ENCODE measurements at places on chromosomes 4 and X.

GRCh38 chr4:153204247-153204671, at the start of gene TRIM2:
Gene TRIM2, plus strand, starts transcription at chr4:153204443. Its CDS starts 88 bp downstream, at chr4:153204531.
- DNase-seq, result peak; percentile 55

DNA sequence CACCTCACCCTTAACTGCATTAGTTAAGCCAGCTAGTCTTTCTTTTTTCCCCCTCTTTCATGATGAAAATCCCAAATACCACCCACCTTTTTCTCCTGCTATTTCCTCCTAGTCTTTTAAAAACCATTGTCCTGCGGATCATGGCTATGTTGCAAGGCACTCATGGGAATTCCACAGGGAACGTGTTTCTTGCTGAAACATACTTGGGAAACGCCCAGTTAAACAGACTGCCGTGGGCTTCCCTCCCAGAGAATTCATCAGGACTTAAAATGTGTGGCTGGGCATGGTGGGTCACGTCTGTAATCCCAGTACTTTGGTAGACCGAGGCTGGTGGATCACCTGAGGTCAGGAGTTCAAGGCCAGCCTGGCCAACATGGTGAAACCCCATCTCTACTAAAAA, 32.2 kb downstream of the XG start:
- DNase-seq, result no peak

DNA sequence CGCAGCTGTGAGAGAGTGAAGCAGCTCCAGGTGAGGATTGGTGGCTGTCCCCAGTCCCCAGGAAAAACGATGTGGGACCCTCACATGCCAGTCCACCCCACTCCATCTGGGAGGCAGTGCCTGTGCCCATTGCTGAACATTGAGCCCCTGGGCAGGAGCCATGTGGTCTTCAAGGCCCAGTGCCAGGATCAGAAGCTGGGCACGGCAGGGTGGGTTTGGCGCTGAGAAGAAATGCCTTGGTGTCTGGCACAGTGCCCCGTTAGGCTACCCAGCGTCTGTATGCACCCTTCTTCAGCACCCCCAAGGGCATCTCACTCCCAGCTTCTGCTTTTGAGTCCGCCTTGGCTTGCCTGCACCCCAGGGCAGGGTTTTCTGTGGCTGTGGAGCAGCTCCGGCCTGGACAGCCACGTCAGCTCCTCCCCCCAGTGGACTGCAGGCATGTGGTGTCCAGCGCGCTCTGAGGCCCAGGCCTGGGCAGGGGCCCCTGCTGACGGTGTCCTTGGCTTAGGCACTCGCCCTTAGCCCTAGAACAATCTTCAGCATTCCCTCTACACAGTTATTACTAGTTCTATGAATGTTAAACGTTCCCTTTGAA, 28.6 kb downstream of the RGS12 start:
- no peak for DNase-seq

- DNase-seq, result no peak
These were observed 18.7 kb downstream of the RNF4 start for GRCh38 chr4:2487632-2488031.

- DNase-seq, result peak; percentile 49
These were observed 24.3 kb downstream of the HSD17B11 start for GRCh38 chr4:87366521-87367162.

- no peak for DNase-seq
These were observed 94.8 kb downstream of the GPRIN3 start for GRCh38 chr4:89212666-89213381.

DNA sequence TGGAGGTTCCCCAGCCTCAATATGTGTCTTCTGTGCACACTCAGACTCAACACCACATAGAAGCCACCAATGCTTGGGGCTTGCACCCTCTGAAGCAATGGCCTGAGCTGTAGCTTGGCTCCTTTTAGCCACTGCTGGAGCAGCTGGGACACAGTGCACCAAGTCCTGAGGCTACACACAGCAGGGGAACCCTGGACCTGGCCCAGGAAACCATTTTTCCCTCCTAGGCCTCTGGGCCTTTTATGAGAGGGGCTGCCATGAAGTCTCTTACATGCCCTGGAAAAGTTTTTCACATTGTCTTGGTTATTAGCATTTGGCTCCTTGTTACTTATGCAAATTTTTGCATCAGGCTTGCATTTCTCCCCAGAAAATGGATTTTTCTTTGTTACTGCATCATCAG, 306.2 kb downstream of the CPXCR1 start:
- no peak for DNase-seq

GRCh38 chr4:98496152-98496845, 162.1 kb downstream of the TSPAN5 start:
- no peak for DNase-seq

DNA sequence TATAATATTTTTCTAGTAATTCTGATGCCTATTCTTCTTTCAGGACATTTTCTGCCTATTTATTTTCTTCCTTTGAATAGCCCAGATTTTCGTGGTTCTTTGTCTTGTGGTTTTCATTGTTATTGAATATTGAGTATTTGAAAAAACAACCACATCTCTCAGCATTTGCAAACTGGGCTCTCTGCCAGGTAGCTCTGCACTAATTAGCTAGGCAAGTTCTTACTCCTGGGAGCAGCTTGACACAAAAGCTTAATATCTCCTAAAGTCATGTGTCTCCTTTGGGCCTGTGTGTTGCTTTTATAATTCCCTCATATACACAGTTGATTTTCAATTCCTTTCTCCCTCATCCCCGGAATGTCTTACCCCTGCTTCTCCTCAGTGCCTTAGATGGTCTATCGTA, 413.5 kb upstream of the GRIA3 start:
- DNase-seq, result no peak

GRCh38 chr4:7647186-7647585, 212.5 kb upstream of the PSAPL1 start:
- no peak for DNase-seq

- no peak for DNase-seq
These were observed 2.9 kb downstream of the IL9R start for GRCh38 chrX:156000361-156000926.

- DNase-seq, result no peak
These were observed 14.7 kb upstream of the GSX2 start for GRCh38 chr4:54085284-54085683.

DNA sequence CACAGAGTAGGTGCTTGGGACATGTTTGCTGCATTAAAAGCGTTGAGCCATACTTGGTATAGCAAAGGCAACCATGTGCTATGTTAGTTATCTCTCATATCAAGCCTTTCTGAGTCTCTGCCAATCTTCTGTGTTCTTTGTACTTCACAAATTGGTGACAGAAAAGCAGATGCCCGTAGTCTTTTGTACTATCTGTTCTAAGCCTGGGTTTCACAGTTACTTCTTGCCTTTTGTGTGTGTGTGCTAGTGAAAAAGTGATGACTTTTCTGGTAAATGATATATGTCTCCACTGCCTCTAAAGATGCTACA, 16.1 kb upstream of the KLHL2 start:
- DNase-seq, result no peak

DNA sequence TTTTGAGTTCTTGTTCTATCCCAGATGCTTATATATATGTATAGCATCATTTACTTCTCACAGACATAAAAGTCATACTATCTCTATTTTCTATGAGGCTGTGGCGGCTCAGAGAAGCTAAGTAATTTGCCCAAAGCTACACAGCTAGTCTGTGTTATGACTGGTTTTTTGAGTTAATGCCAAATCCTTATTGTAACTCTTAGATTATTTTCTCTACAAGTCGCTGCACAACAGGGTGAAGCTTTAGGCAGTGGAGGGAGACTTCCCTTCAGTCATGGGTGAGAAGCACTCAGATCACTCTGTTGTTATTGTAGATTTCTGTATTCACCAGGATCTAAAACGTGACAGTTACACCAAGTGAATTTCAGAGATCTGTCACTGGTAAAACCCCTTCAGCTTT, 48.1 kb downstream of the WWC2 start:
- no peak for DNase-seq

GRCh38 chr4:163448540-163449203, 24.9 kb downstream of the TKTL2 start:
- DNase-seq, result no peak

DNA sequence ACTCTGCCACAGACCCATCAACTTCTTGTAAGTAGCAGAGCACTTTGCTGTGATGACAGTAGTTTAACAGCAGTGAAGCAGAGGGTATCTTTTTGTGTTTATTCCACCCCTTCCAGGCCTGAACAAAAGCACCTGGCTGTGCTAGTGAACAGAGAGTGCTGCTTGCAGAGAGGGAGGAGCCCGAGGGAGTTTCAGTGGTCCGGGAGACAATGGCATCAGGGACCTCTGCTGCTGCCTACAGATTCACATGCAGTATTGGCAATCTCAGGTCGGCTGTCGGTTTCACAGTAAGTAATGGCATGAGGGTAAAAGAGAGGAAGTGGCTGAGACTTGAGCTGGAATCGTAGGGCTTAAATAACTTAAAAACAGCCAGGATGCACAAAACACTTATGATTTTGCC, 755.8 kb downstream of the RPA4 start:
- no peak for DNase-seq
